ENCODE measurements at places on chromosomes 1 and 21.

DNA sequence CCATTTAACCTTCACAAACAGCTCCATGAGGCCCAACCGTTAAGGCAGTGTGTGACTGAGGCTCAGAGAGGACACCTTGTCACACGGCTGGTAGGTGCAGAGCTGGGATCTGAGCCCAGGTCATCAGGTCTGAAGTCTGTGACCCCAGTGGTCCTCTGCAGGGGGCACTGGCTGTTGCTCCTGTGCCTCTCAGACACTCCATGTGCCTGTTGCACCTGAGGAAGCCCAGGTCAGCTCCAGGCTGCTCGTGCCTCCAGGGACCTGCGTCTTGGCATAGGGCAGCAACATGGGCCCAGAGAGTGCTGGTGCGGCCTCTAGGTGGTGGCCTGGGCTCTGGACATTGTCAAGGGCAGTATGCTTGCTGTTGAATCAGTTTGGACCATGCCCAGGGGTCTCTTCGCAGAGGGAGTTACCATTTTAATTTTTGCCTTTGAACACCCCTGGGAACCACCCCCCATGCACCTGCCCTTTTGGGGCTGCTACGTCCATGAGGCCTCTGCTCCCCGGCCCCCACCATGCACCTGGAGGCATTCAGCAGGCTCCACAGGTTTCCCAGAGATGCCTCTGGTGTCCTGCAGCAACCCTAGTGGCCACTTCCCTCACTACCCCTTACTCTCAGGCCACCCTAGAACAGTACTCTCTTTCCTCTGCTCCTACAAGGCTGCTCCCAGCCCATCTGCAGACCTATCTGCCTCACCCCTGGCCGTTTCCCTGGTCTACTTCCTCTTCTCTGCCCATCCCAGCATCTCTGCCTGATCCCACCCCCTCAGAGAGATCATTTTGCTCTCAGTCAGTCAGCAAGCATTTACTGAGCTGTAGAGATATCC is 25.2 kb upstream of the EPS8L3 start:
- DNase-seq, result no peak

GRCh38 chr1:201172999-201173610 is 17.5 kb upstream of the IGFN1 start:
- DNase-seq, result no peak

GRCh38 chr1:228457017-228457395 is 30.2 kb upstream of the RNF187 start:
- no peak for DNase-seq

GRCh38 chr1:226371027-226371694 is 36.7 kb downstream of the PARP1 start:
- no peak for DNase-seq

DNA sequence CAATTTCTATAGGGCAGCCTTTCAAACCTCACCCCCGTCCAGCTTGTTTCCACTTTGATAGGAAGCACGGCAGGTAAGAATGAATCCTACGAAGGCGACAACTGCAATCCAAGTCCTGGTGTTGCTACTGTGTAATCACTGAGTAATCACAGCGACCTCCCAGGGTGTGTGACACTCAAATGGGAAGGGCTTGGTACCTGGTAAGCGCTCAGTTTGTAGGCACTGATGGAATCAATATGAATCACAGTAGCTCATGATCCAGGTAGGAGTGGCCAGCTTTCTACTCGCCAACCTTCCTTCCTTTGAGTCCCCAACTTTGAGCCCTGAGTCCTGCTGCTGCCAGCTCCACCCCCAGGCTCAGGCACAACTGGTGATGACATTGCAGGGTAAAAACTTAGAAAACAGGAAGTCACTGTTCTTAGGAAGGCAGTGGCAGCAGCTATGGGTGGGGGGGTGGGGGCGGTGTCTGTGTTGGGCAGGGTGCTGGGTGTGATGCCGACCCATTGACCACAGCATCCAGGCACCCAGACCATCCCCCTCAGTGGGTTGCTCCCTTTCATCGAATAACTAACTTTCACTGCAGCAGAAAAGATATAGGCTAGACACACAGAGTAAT is 70.7 kb downstream of the CD247 start:
- DNase-seq, result no peak

DNA sequence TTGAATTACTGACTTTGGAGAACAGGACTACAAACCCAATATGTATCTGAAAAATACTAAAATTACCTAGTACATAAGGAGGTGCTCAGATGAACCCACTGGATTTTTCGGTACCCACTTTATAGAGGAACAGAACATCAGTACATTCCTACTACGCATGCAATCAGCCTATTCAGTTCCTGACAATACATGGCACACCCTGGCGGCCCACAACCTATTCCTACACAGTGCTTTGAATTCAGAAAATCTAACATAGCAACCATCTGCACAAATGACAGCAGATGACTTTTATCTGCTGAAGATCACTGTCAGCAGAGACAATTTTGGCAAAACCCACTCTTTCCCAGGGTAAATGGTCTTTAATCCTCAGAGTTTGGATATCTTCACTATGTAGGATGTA is 257.1 kb upstream of the GREM2 start:
- DNase-seq, result no peak

- no peak for DNase-seq
Measured at GRCh38 chr1:99131546-99131945, 126.9 kb upstream of the PLPPR5 start.

DNA sequence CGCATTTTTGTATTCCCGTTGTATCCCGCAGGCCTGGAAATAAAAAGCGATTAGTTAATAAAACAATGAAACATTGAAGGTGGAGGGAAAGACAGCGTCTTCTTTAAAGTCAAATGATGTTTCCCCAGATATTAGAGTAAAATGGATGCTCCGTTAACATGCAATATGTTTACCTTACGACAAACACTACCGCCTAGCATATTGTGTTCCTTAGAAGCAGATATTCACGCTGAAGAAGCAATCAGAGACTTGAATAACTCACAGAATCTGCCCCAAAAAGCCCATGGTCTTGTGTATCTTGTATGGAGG is 583 bp upstream of the B4GALT3 start:
- no peak for DNase-seq

DNA sequence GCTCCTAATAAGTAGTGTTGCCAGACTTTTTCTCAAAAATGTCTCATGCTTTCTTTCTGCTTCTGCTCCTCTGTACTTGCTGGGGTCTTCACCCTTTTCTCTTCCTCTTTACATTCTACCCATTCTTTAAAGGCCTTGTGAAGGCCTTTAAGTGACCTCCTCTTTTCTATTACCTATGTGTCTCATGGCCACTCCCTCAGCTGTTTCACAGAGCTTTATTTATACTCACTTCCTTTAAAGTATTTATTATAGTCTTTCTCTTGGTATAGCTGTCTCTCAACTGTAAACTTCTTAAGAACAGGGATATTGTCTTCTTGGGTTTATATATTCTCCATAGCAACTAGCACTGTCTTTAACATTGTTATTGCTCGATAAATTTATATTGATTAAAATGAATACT is 792 bp downstream of the GOLPH3L start:
- no peak for DNase-seq

- DNase-seq, result no peak
Measured at GRCh38 chr1:39116860-39117728, 87.4 kb upstream of the MACF1 start.

GRCh38 chr1:151002611-151003010 is 4.1 kb downstream of the MINDY1 start:
- DNase-seq, result no peak

GRCh38 chr21:29654203-29654602 is 285.6 kb downstream of the GRIK1 start:
- DNase-seq, result no peak

- DNase-seq, result no peak
Measured at GRCh38 chr1:27672750-27673112, 739 bp upstream of the IFI6 start.

GRCh38 chr1:201369209-201369608 is 8.3 kb downstream of the TNNT2 start:
- no peak for DNase-seq

- no peak for DNase-seq
Measured at GRCh38 chr1:239761509-239761908, 330.2 kb upstream of the FMN2 start.

DNA sequence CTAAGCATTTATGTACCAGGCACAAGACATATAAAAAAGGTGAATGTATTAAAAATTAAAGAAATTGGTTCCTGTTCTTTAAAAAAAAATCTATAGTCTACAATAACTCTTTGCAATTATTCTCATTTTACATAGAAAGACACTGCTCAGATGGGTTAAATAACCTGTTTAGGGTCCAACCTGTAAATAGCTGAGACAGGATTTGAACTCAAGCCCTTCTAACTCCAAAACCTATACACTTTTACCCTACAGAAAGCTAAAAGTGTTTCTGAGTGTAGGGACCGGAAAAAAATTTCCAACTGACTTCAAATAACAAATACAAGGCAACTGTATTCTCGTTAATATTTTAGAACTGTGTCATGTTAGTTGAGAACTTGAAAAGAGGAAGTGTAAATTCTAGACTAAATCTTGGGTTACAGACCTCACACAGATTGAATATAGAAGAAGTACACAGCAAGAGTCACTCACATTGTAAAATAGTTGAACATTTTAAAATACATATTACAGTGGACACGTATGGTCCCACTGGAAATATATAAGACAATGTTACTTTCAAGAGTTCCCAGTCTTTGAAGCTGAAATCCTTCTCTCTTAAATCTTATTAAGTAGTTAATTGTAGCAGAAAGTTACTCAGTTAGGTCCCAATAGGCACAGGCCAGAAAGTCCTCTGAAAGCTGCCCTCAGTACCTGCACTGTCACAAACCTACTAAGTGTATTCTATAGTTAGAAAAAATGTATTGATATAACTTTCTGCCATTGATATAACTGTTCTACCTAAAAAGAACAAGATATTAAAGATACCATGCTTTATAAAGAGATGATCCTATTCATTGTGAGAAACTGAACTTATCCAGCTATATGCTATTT is 7.3 kb downstream of the EDEM3 start:
- DNase-seq, result no peak

DNA sequence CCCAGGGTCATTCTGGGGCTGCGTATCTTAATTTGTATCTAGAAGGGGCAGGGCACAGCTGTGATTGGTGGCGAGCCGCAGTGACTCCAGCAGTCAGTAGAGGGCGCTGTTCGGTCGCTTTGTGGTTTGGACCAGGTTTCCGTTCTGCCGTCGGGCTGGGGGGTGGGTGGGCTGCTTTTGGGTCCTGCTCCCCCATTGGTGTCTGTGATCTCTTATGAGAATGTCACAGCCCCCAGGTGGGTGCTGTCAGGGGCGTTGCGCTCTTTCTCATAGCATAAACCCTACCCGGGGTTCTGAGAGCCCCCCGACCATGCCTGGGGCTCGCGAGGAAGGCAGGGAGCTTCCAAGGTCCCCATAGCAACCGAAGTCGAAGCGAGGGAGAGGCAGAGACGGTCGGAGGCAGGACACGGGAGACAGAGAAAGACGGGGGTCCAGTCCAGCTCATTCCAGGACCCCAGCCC is 5.4 kb downstream of the TFF3 start:
- DNase-seq, result peak; percentile 52

DNA sequence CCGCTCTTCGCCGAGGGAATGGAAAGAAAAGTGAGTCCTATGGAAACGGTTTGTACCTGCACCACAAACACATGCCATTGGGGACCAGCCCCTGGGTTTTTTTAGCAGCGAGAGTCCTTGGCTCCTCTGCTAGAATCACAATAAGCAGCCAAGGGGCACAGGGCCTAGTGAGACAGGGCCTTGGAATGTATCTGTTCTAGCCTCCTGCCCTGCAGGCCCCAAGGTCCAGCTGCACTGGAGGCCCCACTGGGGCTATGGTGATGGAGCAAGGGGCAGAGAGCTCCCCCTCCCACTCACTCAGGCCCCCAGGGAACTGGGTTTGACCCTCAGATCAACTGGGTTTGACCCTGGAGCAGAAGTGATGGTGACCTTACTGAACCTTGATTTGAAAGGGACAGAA is 14.4 kb downstream of the SHISA4 start:
- no peak for DNase-seq

DNA sequence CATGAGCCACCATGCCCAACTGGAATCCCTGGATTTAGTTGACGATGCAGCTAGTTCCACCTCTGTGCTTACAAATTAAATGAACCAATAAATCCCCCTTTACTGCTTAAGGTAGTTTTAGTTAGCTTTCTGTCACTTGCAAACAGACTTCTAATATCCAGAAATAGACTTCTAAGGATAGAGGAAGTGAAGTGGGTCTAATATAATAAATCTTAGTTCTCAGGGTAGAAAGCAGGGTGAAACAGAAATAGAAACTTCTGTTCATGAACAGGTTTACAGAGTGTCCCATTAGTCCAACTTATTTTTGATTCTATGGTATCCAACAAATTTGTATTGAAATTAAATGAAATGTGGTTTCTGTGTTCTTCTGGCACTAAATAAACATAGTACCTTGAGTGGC is 20.1 kb downstream of the BCAS2 start:
- DNase-seq, result no peak

DNA sequence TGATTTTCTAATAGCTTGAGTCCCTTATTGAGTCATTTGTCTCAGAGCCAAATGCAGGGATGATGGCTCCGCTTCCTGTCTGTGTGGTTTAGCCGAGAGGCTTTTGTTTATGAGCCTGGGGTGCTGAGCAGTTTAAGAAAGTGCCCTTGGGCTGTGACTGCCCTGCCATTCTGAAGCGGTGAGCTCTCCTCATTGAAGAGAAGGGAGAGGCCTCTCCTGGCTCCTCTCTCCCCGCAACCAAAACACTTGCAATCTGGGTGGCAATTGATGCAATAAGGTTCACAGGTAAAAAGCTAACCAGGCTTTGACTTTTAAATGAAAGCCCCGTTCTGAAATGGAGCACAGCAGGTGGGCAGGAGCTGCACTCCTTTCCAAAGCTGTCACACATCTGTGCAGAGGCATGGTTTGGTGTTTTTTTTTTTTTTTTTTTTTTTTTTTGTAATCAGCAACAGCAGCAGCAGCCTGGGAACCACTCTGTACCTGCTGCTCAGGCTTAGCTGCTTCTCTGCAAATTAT is 403.7 kb downstream of the SIPA1L2 start:
- no peak for DNase-seq

DNA sequence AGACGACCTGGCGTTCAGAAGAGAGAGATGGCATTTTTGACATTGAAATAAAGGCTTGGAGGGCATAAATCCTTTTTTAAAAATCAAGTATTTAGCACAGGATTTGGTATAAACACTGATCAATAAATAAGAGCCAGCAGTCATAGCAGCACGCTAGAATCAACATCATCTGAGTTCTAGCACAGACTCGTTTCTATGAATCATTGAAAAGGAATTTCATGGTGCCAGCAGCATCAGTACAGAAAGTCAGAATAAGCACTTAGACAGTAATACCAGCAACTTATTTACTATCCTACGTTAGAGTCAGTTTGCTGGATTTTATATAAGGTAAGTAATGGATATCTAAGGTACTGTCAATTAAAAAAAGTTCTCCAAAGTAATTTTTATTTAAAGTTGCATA is 119.3 kb downstream of the HLCS start:
- no peak for DNase-seq

GRCh38 chr1:180572760-180573159 is 14.0 kb downstream of the OVAAL start:
- no peak for DNase-seq

DNA sequence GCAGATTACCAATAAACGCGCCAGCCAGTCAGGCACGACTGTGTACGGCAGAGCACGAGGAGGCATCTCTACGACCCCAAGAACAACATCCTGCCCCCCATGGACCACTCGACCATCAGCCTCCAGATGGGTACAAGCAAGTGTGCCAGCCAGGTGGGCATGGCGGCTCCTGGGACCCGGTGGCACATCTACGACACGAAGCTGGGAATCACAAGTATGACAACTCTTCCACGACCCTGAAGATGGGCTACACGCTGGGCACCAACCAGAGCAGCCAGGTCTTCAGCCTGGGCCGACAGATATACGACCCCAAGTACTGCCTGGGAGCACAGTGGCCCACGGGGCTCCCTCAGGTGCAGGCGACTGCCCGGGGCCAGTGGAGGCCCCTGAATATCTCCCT is 217.6 kb downstream of the POTED start:
- DNase-seq, result no peak

- DNase-seq, result no peak
Measured at GRCh38 chr1:50841791-50842387, 118.2 kb downstream of the FAF1 start.

Measured in stimulated activated CD4-positive, alpha-beta T cell treated with anti-CD3 and anti-CD28 coated beads, Interleukin-1b, Interleukin-23, amount 100 ng/mL, for 1 hour (primary cell).